Activated CD4-positive, alpha-beta T cell treated with anti-CD3 and anti-CD28 coated beads for 36 hours (primary cell): ENCODE measurements at places on chromosomes 16 and 17.

GRCh38 chr17:26963163-26963503 lies 330.8 kb upstream of the WSB1 start:
- DNase-seq, result no peak

DNA sequence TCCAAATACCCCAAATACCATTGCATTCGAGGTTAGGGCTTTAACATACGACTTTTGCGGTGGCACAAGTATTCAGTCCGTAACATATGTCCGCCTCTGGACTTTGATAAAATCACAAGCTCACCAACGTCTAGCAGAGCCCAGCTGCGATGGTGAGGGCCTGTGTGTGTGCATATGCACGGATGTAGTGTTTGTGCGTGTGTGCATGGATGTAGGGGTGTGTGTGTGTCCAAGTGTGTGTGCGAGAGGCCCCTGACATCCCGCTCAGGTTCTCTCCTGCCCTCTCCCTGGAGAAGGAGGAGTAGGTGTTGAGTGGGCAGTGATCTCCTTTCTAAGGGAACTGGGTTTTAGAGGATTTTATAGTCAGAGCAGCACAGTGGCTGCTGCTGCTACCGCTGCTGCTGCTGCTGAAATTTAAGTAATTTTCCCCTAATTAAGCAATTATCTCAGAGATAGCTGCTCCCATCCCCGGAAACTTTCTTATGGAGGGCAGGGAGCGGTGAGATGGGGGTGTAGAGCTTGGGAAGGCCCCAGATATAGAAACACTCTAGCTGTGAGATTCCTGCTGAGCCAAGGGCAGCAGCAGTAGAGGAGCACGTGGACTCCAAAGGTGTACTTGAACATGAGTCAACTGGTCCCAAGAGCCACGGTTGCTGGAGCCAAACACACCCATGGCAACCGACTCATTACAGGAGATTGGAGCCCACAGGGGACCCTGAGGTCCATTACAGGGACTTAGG lies 121.7 kb upstream of the SDK2 start:
- DNase-seq, result no peak

- no peak for DNase-seq
These were observed 5.6 kb upstream of the TUBG2 start for GRCh38 chr17:42653179-42654124.

- DNase-seq, result peak; percentile 66
These were observed at the start of gene ACE for GRCh38 chr17:63476854-63477479. Gene ACE, plus strand, starts transcription at chr17:63477061. Its CDS starts 34 bp downstream, at chr17:63477095.

DNA sequence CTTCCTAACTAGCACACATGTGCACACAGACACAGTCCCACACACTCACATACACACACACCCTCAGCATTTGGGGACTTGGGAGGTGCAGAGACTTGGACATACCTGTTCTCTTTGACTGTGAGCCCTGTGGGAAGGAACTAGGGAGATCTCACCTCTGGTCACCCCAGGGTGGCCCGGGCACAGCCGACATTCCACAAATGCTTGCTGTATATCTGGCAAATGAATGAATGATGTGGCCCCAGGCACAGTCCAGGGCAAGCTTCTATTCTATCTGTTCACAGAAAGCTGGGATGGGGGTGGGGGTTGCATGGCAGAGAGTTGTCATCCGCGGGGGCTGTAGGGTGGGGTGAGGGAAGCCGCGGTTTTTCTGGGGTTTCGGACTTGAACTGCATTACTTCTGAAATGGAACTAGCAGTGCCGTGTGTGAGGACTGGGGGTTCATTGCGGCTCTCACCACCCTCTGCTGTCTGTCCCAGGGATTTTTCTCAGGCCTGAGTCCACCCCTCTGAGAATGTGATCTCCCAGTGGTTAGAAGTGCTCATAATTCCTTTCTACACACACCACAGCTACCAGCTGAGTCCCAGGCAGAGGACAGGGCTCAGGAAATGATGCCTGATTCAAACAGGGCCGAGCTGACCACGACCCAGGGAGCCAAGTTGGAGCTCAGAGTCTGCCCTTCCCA lies 3.3 kb upstream of the RIPOR1 start:
- DNase-seq, result no peak

DNA sequence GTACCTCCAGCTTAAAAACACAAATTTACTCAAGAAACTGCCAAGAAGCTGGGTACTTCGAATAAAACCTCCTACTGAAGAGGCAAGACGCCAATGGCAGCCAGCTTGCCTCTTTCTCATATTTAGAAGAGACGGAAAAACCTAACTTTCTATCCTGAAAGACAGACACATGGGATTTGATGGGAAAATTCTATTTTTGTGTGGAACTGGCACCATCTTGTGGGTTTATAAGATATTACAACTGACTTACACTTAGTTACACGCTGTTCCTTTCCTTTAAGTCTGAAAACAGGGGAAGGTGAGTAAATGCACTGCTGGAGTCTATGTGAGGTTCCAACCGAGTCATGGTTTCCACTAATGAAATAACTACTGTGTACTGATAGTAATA lies 10.3 kb downstream of the ZNF18 start:
- no peak for DNase-seq

GRCh38 chr17:38439436-38439835 lies 11.2 kb downstream of the ARHGAP23 start:
- DNase-seq, result no peak

GRCh38 chr17:59845595-59846393 lies 46.9 kb downstream of the TUBD1 start:
- DNase-seq, result peak; percentile 66

DNA sequence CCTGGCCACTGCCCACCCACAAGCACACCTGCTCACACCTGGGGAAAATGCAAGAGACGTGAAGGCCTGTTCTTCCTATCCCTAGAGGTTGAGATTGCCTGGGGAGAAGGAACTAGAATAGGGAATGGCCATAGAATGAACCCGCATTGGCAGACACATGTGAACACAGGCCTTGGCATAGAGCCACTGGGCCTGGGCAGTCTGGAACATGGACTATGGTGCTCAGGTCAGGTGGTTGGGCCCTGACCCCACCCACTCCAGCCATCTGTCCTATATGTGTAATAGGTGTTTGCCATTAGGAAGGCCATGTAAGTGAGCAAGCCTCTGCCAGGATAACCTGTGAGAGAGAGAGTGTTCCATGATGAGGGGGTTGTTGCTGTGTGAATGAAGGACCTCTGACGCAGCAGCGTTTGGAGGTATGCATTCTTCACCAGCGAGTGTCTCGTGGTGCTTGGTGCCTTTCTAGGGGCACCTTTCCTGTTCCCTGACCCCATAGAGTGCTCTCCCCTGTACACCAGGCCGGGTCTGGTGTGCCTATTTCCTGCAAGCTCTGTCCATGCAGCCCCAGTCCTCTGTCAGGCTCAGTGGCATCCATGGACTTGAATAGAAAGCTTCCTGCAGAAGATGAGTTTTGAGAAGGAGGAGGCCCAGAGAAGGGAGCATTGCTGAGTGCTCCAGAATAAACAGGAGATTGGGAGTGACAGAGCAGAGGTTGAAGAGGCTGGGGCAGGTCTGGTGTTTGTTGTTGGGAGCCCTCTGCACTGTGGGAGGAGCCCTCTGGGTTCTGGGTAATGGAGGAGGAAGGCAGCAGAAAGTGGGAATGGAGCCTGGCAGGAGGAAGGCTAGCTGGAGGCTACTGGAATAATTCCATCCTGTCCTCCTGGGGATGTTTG lies 15.6 kb downstream of the CTRL start:
- DNase-seq, result no peak

DNA sequence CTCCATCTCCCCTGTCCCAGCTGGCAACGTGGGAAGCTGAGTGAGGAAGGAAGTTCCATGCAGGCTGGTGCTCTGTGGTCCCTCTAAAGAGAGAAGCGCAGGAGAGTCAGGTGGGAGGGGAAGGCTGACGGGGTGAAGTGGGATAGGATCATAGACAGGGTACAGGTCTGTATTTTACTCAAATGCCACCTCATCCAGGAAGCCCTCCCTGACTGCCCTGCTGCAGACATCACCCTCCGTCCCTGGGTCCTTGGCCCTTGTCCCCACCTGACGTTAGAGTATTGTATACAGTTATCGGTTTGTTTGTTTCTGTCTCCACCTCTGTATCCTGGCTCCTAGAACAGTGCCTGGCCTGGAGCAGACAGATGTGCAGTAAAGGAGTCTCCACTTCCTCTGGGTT lies 11.7 kb downstream of the CANT1 start:
- DNase-seq, result no peak

DNA sequence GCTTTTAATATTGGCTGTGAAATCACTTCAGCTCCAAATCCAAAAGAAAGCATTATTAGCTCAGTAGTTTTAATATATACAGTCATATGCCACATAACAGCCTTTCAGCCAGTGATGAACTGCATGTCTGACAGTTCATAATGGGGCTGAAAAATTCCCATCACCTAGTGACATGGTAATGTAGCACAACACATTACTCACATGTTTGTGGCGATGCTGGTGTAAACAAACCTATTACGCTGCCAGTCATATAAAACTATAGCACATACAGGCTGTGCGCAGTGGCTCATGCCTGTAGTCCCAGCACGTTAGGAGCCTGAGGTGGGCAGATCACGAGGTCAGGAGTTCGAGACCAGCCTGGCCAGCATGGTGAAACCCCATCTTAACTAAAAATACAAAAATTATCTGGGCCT lies 92.2 kb downstream of the TUBD1 start:
- peak; percentile 34 for DNase-seq

DNA sequence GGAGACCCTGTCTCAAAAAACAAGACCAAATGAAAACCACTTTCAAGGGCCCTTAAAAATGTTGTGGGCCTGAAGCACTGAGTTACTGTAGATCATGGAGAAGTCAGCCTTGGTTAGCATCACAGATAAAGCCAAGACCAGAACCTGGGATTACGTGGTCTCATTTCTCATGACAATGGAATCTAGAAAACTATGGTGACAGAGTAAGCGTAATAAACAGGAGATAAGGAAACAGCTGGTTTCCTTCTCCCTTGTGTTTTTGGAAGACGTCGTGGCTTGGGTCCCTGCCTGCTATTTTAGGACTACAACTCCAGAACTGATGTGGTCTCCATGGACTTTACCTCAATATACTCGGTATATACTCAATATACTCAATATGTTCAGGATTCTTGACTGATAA lies 180.7 kb upstream of the ZFHX3 start:
- no peak for DNase-seq

DNA sequence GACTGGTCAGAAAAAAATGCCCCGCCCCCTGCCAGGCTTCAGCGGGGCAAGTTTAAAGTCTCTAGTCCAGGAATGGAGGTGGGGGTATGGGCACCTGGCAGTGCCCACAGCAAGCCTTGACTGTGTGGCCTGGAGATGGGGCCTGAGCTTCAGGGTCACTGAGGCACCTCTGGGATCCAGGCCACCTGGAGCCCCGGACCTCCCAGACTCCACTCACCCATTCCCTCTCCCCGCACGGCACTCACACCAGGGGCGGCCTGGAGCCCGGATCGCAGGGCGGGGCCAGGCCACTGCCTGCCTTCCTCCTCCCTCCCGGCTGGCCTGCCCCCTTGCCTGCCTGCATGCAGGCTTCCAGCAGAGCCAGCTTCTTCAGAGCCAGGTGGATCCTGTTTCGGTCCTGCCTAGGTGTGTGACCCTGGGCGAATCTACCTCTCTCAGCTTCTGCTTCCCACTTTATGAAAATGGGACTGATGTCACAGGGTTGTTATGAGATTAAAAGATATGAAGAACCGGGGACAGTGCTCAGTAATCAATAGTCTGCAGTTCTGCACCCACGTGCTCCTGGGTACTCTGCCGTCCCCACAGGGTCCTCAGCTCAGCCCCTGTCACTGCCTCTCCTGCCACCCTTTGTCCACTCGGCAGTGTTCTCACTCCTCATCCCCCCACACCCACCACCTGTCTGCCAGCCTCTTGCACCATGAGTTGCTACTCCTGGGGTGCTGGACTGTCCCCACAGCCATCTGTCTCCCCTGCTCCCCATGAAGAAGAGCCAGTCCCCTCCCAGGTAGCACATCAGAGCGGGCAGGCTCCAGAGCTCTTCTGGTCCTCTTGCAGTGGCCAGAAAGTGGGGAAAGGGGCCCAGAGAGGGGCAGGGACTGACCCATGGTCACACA lies 1.2 kb upstream of the TCAP start:
- no peak for DNase-seq

- no peak for DNase-seq
These were observed 1.3 kb downstream of the PRPSAP2 start for GRCh38 chr17:18859256-18859655.

- DNase-seq, result no peak
These were observed 82.8 kb downstream of the TBC1D16 start for GRCh38 chr17:79952901-79953300.

DNA sequence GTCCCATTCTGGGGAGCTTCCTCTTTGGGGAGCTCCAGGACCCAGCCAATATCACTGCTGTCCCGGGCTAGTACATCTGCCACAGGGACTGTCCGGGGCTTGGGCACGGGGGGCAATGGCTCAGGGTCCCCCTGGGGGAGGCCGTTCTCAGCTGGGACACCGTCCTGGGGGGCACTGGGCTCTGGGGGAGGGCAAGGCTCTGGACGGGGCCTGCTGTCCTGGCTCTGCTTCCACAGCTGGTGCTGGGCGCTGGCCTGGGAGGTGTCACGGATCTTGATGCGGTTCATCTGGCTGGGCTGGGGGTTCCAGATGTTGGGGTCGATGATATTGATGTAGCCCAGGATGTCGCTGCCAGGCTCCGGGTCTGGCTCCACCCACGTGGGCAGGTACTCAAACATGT lies 26.1 kb downstream of the SLC5A10 start:
- no peak for DNase-seq

DNA sequence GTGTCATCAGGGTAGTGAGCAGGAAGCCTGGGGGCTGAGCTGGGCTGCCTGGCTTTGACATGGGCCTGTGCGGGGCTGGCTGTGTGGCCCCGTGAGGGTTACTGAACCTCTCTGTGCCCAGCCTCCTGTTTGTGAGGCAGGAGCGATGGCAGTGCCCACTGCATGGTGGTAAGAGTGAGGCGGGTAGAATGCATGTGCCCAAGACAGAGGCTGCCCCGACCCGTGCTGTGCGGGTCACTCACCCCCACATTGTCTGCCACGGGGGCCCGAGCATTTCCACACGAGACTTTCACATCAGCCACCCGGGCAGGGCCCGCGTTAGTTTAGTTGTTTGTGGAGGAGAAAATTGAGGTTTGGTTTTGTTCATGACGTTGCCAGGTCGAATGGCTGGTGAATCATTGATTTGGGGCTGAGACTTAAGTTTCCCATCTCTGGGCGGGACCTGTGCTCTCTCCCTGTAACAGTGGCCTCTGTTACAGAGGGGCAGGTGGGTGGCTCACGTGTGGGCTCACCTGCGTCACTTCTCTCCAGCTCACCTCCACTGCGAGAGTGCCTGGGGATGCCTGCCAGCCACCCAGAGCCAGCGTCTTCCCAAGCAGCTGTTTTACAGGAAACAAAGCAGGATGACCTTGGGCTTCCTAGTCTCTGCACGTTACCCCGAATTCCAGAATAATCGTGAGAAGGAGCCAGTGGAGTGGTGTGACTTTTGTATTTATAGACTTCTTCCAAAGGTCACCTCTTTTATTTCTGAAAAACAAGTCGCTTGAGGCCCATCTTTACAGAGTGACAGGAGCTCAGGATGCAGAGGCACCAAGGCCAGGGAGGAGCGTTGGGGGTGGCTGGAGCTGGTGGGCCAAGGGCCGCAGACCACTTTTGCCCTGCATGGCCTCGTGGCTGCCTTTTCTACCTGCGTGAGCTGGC lies 150.6 kb downstream of the RPTOR start:
- DNase-seq, result peak; percentile 51

DNA sequence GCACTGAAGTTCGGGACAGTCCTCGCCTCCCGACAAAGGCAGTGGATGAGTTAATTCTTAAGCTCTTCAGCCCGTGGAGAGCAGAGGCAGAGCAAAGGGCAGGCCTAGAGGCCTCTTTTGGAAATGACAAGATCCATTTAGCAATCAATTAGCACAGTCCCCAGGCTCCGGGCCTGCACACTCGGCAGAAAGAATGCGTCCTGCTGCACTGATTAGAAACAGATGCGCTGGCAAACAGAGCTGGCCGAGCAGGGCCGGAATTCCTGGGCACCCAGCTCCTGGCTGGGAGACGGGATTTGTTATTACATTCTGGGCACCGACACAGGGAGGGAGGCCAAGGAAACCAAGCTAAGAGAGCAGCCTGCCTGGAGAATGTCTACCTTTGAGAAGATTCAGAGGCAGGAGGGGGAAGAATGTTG lies 162.9 kb downstream of the COPRS start:
- no peak for DNase-seq
